ENCODE measurements at places on chromosomes 11 and 22. TPM values are rescaled to one million over a fixed set of nuclear protein-coding genes. Genes with fewer than 3 reads are reported as not detected.
A peak's percentile ranks its signal among the peaks of the same experiment; 100 is the strongest.

The DTX4 gene
- polyA plus RNA-seq, result 3.0 TPM

The OR8D1 gene
- not detected for polyA plus RNA-seq

GRCh38 chr22:40951795-40952605 is 822 bp downstream of the RBX1 start:
- peak; percentile 15 for DNase-seq
- peak overlapping the region; percentile 65 for H3K4me3 ChIP-seq
- H3K4me1 ChIP-seq, result peaks cover 2% of the 10 kb centered on the region
- H3K27me3 ChIP-seq, result no peaks in the 10 kb centered on the region

DNA sequence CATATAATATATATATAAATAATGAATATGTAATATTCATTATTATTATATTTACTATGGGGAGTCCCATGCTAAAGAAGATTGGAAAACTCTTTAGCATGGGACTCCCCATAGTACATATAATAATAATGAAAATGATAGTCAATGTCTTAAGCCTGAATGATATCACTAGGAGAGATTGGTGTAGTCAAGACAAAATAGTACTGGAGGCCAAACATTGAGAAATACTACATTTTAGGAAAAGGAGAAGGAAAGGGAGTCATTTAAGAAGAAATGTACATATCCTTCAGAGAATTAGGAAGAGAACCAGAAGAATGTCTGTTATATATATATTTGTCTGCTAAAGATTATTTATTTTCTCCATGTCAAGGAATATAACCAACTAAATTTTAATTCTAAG is 5.0 kb upstream of the VWA5A start:
- no peaks in the 10 kb centered on the region for H3K36me3 ChIP-seq
- H3K4me1 ChIP-seq, result peaks cover 3% of the 10 kb centered on the region
- no peak for DNase-seq
- peaks cover 7% of the 10 kb centered on the region for H3K27me3 ChIP-seq
- H3K4me3 ChIP-seq, result no peak overlapping the region

DNA sequence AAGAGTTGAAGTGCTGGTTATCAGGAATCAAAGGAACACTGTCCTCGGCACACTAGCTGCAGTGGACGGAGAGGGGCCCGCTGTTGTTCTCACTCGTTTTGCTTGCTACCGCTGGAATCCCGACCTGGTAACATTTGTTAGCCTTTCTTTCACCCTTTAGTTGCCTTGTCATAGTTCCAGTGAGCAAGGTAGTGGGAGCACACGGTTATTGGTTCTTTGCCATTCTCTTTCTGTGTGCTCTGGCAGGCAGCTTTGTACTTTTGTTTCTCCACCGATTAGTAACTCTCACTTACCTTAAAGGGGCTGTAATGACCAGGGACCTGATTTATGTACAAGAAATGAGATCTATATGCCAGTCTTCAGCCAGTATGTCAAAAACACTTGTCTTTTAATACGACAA is 1.8 kb downstream of the DEPDC7 start:
- no peaks in the 10 kb centered on the region for H3K36me3 ChIP-seq
- no peak for DNase-seq
- no peaks in the 10 kb centered on the region for H3K27me3 ChIP-seq
- no peak overlapping the region for H3K27ac ChIP-seq

GRCh38 chr11:97610000-97610399 is 1220.2 kb downstream of the JRKL start:
- no peaks in the 10 kb centered on the region for H3K27me3 ChIP-seq
- H3K4me3 ChIP-seq, result no peak overlapping the region
- H3K4me1 ChIP-seq, result no peaks in the 10 kb centered on the region
- no peak for DNase-seq
- no peak overlapping the region for H3K27ac ChIP-seq
- no peaks in the 10 kb centered on the region for H3K36me3 ChIP-seq

DNA sequence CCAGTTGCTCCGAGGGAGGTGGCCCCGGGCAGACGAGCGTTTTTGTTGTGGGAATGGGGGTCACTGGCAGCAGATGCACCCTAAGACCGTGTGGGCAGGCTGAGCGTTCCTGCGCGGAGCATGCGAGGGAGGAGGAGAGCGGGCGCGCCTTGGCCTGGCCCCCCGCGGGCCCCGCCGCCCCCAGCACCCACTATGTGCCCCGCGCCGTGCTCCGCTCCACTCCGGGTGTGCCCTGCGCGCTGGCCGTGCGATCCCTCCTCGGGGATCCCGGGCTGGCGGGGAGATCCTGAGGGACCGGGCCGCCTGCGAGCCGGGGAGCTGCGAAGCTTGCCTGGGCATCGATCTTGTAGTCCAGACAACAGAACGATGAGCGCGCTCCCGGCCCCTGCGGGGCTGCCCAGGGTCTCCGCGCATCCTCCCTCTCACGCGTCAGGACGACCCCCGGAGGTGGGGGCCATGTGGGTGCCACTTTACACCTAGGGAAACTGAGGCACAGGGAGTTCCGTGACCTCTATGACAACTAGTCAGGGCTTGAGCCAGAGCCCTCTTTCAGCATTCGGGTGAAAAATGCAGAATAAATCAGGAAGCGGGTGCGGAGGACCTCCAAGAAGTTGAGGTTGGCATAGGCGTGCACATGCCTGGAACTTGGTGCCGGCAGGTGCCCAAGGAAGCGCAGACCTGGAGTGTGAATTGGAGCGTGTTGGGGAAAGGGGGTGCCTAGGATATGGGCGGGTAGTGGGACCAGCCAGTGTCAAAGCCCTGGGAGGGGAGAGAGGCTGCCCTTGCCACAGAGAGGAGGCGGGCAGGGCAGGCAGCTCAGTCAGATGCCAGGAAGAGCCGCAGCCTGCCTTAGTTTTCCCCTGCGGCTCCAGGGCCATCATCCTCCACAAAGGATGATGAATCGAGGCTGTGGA is 1.3 kb upstream of the KMT5B start:
- H3K27ac ChIP-seq, result peak overlapping the region; percentile 89
- peaks cover 3% of the 10 kb centered on the region for H3K4me1 ChIP-seq
- no peak for DNase-seq
- peaks cover 22% of the 10 kb centered on the region for H3K27me3 ChIP-seq
- H3K36me3 ChIP-seq, result no peaks in the 10 kb centered on the region
- H3K4me3 ChIP-seq, result peak overlapping the region; percentile 100

The POTEH gene
- polyA plus RNA-seq, result not detected

- no peak overlapping the region for H3K27ac ChIP-seq
- no peaks in the 10 kb centered on the region for H3K27me3 ChIP-seq
- H3K36me3 ChIP-seq, result no peaks in the 10 kb centered on the region
- H3K4me3 ChIP-seq, result no peak overlapping the region
Measured at GRCh38 chr22:30743257-30744020, 48.8 kb downstream of the OSBP2 start.

DNA sequence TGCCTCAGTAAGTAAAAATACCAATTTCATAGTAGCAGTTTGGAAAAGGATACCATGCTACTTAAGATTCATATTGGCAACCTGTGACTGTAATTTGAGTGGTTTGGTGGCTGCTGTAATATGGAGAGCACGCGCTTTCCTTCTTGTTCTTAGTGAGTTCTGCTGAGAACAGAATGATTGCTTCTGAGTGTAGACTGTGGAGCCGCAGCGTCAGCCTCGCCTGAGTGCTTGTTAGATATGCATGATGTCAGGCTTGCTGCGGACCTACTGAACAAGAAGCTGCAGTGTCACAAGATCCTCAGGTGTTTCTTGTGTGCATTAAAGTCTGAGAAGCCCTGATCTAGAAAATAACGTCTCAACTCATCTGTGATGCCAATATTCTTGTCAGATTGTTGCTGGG is 143.2 kb downstream of the ARHGAP42 start:
- H3K36me3 ChIP-seq, result no peaks in the 10 kb centered on the region
- peaks cover 10% of the 10 kb centered on the region for H3K4me1 ChIP-seq
- no peak for DNase-seq
- H3K27me3 ChIP-seq, result no peaks in the 10 kb centered on the region
- no peak overlapping the region for H3K4me3 ChIP-seq
- H3K27ac ChIP-seq, result no peak overlapping the region

The C11orf21 gene
- not detected for polyA plus RNA-seq

All from IMR-90 (cell line).